ENCODE measurements at places on chromosomes 11 and 22. TPM values are rescaled to one million over a fixed set of nuclear protein-coding genes. Genes with fewer than 3 reads are reported as not detected.

DNA sequence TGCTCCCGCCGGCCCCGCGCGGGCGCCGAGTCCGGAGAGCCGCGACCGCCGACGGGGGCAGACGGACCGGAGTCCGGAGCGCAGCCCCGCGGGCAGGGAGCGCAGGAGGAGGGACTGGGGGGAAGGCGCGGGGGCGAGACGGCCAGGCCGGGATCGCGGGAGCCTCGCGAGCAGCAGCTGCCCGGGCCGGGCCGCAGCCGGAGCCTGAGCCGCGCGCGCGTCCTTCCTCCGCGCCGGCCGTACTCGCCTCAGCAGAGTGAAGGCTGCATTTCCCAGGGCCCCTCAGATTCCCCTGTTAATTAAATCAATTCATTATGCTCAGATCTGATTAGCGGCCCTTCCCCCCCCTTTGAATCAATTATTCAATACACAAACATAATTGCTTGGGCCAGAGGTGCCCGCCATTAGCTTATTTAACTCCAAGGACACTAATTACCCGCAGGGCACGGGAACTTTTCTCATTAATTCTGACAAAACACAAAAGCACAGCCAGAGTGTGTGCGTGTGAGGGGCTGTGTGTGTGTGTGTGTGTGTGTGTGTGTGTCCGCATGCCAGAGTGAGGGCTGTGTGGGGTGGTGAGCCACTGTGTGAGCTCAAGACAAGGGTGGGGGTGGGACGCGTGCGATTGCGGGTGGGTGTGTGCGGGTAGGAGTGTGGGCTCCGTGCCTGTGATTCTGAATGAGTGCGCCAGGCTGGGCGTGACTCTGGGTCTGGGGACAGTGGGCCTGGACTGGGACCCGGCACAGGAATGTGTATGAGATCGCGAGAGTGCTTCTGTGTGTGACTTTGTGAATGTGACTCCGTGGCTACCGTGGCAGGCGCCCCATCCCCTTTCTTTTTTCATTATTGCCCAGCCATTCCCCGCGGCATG is 5.1 kb upstream of the LMO1 start:
- no peak for DNase-seq

DNA sequence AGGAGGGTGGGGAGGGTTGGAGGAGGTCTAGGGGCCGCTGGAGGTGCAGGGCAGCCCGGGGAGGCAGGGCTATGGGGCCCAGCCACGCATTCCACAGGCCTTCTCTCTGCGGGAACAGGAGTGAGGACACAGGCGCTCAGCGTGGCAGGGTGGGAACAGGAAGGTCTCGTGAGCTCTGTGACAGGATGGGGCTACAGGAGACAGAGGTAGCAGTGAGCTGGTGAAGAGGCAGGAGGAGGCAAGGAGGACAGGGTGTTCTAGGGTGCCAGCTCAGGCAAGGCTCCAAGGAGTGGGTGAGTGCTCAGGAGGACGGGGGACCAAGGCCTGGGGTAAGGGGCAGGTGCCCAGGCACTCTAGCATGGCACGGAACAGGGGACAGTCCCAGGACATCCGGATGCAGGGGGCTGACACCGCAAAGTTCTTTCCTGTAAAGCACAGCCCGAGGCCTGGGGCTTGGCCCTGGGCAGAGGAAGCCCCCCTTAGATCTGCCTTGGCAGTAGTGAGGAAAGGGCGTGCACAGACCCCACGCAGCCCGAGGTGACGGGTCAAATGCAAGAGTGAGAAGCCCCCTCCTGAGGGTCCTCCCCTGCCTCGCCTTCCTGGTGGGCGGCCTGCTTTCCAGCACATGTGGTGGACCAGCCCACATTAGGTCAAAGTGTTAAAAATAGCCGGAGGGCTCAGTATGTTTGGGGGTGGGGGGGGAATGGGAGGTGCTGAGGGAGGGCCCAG is 4.7 kb upstream of the NEAT1 start:
- DNase-seq: peak; percentile 44

The TPBGL gene
- total RNA-seq: 0.12 TPM

- no peak for DNase-seq
These were observed 48.5 kb downstream of the PACSIN2 start for GRCh38 chr22:42966497-42966896.

- no peak for DNase-seq
These were observed 35.9 kb upstream of the TREH start for GRCh38 chr11:118715245-118715831.

GRCh38 chr11:78790784-78791183 is 216.1 kb upstream of the NARS2 start:
- DNase-seq: no peak

The MEI1 gene
- total RNA-seq: 106 TPM

DNA sequence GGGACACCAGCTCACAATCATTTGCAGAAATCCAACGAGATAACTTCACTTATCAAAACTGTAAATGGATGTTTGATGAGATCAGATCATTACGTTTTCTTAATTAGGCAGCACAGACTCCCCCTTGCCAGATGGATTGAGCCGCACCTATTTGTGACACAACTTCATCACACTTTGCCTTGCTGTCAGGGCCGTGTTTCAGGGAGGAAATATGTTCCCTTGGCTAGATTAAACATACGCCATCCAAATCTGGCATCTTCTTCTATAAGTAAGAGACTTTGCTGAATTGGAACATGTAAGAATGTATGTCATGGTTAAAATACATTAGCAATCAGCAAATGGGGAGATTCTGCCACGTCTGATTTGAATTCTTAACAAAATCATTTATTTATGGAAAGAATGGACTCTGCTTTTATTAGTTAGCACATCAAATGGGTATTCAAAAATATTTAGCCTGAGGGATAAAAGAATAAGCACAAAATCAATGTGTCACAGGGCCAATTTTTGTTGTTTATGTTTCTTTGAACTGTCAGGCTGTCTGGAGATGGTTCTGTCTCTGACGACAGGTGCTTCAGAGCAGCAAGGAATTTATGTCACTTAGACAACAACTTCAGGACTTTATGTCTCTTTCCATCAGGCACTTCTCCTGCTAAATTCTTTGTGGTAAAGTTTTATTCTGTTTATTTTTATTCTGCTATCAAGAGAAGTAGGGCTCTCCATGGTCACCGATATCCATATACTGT is 326.1 kb upstream of the NCAM1 start:
- DNase-seq: no peak

DNA sequence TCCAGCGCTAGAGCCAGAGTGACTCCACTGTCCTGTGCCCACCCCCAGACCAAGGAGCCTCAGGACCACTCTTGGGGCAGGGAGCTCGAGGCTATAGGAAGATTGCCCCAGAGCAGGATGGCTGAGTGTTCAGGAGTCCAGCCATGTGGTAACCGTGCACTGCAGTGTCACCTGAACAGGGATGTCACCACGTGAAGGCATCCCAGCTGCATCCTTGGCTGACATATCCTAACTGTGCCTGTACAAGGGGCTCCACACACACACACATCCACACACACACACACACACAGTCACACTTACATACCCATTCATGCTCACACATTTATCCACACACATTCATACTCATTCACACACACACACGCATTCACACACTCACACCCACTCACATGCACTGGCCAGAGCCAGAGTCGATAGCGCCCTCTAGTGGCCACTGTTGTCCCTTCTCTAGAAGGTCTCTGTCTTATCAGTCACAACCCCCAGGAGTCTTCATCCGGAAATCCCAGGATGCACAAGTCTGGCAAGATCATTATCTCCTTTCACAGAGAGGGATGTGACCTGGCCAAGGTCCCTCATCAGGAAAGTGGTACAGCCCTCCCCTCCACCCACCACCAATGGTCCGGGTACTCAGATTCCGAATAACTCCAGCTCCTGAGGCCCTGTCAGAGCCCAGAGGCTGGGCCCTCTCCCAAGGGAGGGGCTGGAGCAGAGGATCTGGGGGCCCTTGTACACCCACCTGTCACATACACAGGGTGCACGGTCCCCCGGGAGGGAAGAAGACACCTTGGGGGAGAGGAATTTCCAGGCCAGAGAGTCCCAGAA is 55.1 kb downstream of the IGLL5 start:
- DNase-seq: peak; percentile 50

DNA sequence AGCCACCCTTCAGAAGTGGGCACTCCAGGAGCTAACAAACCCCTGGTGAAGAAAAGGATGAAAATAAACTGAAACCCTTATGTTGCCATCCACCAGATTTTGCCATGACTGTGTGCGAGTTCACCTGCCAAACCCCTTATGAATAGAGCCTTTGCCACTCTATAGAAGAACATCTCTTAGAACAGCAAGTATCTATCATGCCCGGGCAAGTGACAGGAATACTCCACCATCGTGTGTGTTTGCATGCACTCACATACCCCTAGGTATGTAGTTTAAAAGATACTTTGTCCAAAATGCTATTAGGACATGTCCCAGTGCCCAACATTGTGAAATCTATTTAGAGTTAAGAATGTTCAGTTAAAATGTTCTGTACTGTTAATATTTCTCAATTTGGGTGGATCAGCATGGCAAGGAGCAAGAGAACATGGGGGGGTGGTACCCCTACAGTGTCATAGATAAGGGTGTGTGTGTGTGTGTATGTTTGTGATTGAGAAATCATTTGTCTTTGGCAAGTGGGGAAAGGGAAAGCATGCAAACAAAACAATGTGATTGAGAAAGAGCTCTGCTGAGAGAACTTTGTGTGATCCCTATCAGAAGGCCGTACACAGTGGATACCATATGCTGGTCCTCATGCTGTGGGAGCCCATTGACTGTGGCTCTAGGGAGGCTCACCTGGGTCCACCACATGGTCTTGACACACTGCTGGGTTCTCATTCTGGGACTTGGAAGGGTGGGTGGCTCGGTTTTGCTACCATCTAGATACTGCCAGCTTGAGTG is 94.9 kb downstream of the ZBTB16 start:
- no peak for DNase-seq

The FAM111B gene
- total RNA-seq: 3.3 TPM

GRCh38 chr22:45529971-45530575 is 27.4 kb downstream of the FBLN1 start:
- DNase-seq: no peak

- no peak for DNase-seq
These were observed 165.0 kb downstream of the SOX6 start for GRCh38 chr11:16191212-16191867.

- no peak for DNase-seq
These were observed 31.2 kb upstream of the SLC5A4 start for GRCh38 chr22:32286290-32286840.

GRCh38 chr11:78620159-78620558 is 45.5 kb upstream of the NARS2 start:
- DNase-seq: no peak
